ENCODE measurements at places on chromosomes 12 and 14.
A peak's percentile ranks its signal among the peaks of the same experiment; 100 is the strongest.

DNA sequence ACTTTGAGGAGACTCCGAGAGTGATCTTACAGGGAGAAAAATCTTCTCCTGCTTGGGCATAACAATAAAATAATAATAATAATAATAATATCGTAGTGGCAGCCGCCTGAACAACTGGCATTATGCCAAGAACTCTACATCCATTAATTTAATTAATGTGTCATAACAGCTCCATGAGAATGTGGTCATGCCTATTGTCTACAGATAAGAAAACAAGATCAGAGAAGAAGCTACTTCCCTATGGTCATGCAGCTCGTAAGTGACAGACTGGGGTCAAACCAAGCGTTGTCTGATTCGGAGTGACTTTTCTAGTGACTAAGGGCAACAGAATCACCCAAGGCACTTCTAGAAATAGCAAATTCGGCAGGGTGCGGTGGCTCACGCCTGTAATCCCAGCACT, 11.7 kb downstream of the PROX2 start:
- DNase-seq = no peak

DNA sequence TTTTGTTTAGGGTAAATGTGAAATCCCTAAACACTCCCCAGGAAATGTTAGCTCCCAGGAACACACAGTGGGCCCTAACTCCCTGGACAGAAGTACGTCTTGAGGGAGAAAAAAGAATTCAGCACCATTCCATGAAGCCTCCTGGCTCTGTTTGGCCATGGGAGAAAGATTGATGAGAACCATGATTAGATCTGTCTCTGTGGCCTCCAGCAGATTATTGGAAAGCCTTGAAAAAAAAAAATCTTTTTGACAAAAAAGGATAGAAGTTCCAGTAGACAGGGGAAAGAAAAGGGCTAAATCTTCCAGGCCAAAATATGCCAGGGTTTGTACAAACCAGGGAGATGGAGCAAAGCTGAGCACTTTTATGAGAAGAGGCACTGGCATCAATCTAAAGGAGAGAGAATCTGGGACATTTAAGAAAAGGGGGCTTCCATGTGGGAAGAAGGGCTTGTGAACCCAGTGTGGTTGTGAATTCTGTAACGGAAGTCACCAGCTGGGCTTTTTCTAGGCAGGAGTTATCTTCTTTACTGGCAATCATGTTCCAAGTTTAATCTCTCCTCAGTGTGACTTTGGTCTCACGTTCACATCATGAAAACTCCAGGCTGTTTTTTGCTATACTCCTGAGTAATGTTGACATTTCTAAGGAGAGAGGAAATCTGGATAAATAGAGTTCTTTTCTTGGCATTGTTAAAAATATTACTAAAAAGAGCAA, 426.7 kb downstream of the RAD51B start:
- DNase-seq = peak; percentile 59

DNA sequence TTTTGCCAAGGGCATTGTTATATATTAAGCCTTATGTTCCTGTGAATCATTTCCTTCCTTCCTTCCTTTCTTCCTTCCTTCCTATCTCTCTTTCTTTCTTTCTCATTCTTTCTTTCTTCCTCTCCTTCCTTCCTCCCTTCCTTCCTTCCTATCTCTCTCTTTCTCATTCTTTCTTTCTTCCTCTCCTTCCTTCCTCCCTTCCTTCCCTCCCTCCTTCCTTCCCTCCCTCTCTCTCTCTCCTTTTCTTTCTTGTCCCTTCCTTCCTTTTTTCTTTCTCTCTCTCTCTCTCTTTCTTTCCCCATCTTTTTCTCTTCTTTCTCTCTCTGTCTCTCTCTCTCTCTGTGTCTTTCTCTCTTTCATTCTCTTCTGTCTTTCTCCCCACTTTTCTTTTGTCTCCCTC, 226.6 kb downstream of the ETNK1 start:
- DNase-seq = no peak

- DNase-seq = no peak
Measured at GRCh38 chr12:32089156-32089555, 17.5 kb upstream of the BICD1 start.

DNA sequence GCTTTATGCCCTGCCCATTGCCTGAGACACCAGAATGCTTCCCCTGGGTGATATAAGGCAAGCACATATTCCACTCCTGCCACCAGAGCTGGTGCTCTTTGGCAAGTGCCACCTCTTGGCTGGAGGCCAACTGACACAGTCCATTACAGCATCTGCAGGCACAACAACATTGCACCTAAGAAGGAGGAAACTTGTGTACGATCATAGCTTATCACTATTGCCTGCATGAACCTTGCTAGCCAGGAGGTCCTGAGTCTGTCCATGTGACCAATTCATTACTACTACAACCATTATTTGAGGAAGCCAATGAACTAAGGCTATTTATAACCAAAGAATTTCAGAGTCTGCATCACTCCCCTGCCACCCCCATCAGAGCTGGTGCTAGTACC, 119.8 kb upstream of the SCAF11 start:
- DNase-seq = no peak

DNA sequence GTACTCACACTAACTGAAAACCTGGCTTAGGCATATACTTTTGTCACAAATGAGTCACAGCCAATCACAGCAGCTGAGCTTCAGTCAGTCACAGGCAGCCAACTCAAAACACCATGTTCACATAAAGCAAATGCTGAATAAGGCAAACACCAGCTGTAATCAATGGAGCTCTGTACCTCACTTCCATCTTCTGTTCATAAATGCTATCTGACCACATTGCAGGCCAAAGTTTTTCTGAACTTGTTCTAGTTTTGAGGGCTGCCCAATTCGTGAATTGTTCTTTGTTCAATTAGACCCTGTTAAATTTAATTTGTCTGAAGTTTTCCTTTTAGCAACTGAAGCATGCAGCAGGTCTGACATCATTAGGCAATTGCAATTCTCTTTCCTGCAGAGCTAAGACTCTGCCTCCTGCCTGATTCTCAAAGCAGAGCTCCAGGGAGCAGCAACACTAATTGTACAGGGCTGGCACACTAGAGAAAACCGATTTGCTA, 129.9 kb downstream of the WIF1 start:
- no peak for DNase-seq

- DNase-seq = no peak
Measured at GRCh38 chr12:1829306-1829900, 9.0 kb downstream of the LRTM2 start.

DNA sequence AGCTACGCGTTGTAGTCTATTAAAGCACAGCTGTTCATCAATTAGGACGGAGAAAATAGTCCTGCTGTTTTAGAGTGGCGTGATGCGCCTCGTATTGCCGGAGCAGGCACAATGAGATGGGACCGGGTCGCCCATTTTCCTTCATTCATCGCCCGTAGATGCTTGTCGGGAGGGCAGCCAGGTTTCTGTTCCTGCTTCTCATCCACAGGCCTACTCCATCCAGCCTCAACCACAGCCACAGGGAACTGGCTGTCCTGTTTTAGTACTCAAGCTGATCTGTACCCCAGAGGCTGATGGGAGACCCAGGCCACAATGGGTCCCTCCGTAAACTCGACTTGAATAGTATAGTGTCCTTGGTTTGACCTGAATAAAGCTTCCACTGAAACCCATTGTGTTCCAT, 264.0 kb downstream of the VRK1 start:
- no peak for DNase-seq

DNA sequence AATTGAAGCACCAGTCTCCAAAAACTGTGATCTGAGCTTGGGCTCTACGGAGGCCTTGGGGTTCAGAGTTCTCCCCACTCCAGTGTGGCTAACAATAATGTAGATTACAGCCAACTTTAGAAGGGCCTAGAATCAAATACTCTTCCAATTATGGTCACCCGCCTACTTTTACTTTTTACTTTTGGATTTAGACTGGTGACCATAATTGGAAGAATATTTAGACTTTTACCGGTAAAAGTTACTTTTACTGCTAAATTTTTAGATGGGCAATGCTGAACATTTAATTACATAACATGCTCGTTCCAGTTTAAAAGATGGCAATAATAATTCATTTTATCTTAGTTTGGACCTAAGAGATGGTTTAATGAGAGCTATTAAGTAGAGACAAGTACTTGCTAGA, 39.2 kb downstream of the PPTC7 start:
- no peak for DNase-seq

DNA sequence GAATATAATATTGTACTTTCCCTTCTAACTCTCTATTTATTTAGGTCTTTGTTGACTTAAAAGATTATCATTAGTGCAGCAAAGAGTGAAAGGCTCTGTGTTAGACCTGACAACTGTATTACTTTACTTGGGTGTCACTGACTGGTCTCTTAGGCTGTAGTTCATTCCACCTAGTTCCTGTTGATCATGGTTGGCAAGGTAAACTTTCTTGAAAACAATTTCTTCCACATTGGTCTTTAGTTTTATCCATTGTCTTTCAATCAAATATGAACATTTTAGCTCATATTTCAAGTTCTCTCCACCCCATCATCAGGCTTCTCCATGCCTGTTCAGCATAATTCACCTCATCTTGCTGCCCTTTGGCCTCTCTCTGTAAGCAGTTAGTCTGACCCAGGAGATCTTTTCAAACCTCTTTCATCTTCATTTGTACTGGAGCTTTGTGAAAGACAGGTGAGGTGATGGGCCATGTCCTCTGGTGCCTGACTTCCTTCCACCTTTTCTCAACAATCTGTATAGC, 32.1 kb upstream of the PPM1H start:
- DNase-seq = no peak

DNA sequence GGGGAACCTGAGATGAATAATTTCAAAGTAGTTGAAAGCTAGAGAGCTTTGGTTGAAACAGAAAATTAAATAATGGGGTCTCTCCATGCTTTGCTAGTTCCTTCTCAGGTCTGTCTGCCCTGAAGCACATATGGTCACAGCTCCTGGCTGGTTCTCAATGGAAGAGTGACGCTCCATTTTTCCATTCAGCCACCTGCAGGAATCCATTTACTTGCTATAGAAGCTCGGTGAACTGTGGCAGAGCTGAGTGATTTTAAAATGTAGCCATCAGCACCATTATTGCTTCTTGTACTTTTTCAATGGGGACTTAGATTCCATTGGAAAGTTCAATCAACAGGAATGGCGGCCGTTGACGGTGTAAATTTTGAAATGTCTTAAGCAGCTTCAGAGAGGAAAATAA, 525.2 kb downstream of the GLT1D1 start:
- DNase-seq = no peak

DNA sequence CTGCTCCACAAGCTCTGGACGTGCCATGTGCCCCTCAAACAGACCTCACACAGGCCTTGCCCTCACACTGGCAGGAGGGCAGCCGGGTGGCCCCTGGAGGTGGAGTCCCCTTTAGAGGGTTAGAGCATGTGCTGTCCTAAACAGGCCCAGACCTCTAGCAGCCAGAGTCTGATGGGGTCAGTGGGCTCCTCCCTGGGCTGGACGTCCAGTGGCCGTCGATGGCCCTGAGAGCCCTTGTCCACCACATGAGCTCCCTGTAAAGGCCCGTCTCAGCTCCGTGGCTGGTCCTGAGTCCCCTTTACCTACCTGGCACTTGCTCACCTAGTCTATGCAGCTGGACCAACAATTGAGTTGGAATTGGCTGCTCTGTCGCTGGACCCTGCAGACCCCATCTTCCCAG, 3.8 kb downstream of the TMEM179 start:
- DNase-seq = no peak

- no peak for DNase-seq
Measured at GRCh38 chr12:52277486-52278245, 3.2 kb downstream of the KRT86 start.

- DNase-seq = no peak
Measured at GRCh38 chr12:112979041-112979680, 842 bp downstream of the OAS2 start.

GRCh38 chr14:22878271-22879246, 4.5 kb upstream of the REM2 start:
- no peak for DNase-seq

GRCh38 chr14:98137131-98138025, 1134.6 kb downstream of the BCL11B start:
- no peak for DNase-seq

- no peak for DNase-seq
Measured at GRCh38 chr12:91854725-91855124, 290.9 kb downstream of the BTG1 start.

GRCh38 chr12:64550755-64551154, 59.5 kb upstream of the RASSF3 start:
- DNase-seq = no peak

DNA sequence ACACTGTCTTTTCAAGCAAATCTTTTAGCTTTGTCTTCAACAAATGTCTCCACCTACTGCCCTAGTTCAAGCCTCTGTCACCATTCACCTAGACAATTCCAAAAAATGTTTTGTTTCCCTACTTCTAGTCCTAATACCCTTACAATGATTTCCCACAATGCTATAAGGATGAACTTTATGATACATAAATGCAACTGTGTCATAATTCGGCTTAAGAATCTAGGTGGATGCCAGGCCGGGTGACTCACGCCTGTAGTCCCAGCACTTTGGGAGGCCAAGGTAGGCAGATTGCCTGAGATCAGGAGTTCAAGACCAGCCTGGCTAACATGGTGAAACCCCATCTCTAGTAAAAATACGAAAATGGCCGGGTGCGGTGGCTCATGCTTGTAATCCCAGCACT, 20.7 kb upstream of the CREBL2 start:
- no peak for DNase-seq

- DNase-seq = no peak
Measured at GRCh38 chr12:52602552-52602951, 1.3 kb upstream of the KRT72 start.

DNA sequence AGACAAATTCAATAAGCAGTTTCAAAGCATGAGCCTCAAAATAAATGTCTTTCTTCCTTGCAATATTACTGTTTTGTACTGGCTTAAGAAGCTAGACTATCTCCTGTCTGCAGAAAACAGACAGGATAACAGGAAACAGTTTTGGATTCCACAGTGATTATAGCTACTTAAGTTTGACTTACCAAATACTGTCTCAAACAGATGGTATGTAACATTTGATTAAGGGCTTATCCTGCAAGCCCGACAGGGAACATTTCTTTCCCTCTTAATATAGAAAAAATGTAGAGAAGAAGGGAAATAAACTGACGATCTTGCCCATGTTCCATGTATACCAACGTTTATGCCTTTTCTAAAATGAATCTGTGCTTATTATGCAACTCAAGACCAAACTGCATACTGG, 179.9 kb upstream of the EEA1 start:
- no peak for DNase-seq

DNA sequence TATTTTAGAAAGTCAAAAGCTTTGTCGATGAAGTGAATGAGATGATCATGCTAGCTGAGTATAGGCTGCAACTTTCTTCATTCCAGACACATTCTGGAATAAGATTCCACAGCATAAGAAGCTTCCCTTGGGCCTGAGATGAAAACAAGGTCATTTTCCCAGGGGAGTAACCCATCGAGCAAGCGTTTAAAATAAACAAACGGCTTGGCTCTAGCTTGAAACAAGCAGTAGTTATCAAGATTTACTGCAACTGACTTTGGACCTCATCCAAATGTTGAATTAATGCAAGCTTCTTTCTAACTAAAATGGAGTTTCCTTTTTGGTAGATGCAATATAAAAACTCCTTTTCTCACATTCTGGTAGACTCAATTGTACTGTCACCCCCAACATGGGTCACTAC, 23.0 kb downstream of the KCNJ8 start:
- no peak for DNase-seq

- no peak for DNase-seq
Measured at GRCh38 chr14:41285186-41285748, 321.4 kb upstream of the LRFN5 start.
